ENCODE measurements at places on chromosomes 3 and 15.

- DNase-seq, result no peak
These were observed 2.5 kb upstream of the FBN1 start for GRCh38 chr15:48647962-48648361.

DNA sequence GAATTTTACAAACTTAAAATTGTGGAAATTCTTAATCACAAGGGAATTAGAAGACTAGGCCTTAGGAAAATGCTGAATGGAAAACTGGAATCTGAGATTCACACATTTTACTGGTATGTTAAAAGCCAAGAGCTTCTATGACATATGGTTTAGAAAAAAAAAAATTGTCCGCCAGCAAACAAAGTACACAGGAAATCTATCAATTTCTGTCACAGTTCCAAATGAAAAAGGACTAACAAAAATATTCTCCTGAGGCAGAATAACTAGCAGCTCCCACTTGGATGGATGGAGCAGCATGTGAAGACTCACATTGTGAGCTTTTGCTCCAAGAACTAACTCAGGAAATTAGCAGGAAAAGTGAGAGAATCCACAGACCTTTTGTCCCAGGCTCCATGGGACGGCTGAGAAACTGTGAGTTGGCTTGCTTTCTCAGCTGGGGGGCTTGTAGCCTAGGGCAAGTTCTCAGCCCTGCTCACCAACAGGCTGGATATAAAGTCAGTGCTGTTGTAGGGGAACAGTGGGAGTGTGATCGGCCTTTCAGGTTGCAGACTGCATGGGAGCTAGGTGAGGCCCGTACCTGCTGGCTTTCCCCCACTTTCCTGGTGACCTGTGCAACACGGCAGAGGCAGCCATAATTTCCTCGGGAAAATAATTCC is 731.1 kb upstream of the SGO1 start:
- no peak for DNase-seq

- DNase-seq, result no peak
These were observed 162.4 kb downstream of the GHSR start for GRCh38 chr3:172285844-172286243.

GRCh38 chr3:20747741-20748140 is 561.7 kb upstream of the SGO1 start:
- DNase-seq, result no peak

DNA sequence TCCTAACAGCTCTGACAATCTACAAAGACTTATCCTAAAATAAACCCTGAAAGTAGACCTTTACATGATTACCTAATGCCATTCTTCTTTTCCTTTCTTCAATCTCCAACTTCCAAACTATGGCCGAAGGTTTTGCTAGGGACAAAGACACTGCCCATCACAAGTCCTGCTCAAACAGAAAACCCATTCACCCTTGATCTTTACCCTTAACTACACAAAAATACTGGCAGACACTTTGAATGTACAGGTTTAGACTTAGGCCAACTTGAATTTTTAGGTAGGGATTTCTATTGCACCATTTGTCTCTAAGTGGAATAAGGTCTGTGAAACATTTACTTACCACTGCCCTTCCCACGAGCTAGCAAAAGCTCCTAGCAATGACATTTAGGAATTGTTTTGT is 64.6 kb downstream of the TMEM212 start:
- DNase-seq, result no peak

- DNase-seq, result no peak
These were observed 40.7 kb downstream of the KBTBD12 start for GRCh38 chr3:127955728-127956127.

DNA sequence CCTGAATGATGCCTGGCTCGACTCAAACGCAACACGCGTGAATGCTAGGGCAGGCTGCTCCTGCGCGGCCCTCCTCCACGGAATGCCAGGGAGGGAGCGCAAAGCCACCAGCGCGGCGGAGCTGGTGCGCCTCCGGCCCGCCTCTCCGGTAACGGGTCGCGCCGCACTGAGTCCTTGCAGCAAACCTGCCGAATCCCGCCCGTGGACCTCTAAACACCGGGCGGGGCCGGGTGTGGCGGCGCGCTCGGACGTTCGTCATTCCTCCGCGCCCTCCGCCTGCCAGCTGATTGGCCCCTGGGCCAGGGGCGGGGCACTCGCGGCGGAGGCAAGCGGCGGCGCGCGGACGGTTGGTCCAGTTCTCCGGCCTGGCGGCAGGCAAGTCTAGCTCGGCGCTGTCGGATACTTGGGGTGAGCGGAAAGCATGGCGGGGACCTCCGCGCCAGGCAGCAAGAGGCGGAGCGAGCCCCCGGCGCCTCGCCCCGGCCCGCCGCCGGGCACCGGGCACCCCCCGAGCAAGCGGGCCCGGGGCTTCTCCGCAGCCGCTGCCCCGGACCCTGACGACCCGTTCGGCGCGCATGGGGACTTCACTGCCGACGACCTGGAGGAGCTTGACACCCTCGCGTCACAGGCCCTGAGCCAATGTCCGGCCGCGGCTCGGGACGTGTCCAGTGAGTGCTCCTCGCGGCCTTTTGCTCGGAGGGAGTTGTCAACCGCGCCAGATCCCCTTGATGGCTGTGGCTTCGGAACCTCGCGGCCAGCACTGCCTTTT is at the start of gene ATRIP:
Gene ATRIP, plus strand, starts transcription at position 313 of the 769 bp plus-strand sequence. Its CDS starts 109 bp downstream, at position 422.
- peak; percentile 74 for DNase-seq

GRCh38 chr3:79161941-79162340 is 605.9 kb downstream of the ROBO1 start:
- DNase-seq, result no peak

- DNase-seq, result no peak
These were observed 516.4 kb upstream of the DPH6 start for GRCh38 chr15:36062357-36062756.

- no peak for DNase-seq
These were observed 262.0 kb downstream of the CGGBP1 start for GRCh38 chr3:87796843-87797185.

- DNase-seq, result no peak
These were observed 15.8 kb upstream of the SLC6A1 start for GRCh38 chr3:10976770-10977169.

- no peak for DNase-seq
These were observed 35.2 kb upstream of the CDAN1 start for GRCh38 chr15:42772144-42772543.

DNA sequence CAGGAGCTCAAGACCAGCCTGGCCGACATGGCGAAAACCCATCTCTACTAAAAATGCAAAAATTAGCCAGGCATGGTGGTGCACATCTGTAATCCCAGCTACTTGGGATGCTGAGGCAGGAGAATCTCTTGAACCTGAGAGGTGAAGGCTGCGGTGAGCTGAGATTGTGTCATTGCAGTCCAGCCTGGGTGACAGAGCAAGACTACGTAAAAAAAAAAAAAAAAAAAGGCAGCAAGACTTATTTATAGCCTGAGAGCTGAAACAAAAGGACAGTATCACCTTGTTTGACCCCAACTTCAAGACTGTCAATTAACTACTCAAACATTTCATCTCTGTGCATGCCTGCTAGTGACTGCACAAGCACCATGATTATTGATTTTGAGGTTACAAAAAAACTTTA is 478.9 kb upstream of the GBE1 start:
- peak; percentile 23 for DNase-seq

DNA sequence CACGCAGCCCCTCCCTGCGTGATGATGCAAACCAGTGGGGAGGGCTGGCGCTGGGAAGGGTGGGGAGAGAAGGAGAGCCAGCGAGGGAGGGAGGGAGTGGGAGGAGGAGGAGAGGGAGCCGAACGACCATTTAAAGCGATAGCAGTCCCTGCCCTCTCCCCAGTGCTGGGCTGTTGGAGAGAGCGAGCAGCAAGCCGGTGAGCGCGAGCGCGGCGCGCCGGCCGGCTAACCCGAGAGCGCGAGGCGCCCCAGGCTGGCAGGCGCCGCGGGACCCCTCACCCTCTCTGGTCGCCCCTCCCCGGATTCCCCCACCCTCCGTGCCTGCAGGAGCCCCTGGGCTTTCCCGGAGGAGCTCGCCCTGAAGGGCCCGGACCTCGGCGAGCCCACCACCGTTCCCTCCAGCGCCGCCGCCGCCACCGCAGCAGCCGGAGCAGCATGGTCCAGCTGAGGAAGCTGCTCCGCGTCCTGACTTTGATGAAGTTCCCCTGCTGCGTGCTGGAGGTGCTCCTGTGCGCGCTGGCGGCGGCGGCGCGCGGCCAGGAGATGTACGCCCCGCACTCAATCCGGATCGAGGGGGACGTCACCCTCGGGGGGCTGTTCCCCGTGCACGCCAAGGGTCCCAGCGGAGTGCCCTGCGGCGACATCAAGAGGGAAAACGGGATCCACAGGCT is at the start of gene GRM7:
Gene GRM7, plus strand, starts transcription at position 162 of the 671 bp plus-strand sequence.
- DNase-seq, result no peak

- DNase-seq, result peak; percentile 33
These were observed 12.9 kb downstream of the B3GNT5 start for GRCh38 chr3:183265834-183266417.

DNA sequence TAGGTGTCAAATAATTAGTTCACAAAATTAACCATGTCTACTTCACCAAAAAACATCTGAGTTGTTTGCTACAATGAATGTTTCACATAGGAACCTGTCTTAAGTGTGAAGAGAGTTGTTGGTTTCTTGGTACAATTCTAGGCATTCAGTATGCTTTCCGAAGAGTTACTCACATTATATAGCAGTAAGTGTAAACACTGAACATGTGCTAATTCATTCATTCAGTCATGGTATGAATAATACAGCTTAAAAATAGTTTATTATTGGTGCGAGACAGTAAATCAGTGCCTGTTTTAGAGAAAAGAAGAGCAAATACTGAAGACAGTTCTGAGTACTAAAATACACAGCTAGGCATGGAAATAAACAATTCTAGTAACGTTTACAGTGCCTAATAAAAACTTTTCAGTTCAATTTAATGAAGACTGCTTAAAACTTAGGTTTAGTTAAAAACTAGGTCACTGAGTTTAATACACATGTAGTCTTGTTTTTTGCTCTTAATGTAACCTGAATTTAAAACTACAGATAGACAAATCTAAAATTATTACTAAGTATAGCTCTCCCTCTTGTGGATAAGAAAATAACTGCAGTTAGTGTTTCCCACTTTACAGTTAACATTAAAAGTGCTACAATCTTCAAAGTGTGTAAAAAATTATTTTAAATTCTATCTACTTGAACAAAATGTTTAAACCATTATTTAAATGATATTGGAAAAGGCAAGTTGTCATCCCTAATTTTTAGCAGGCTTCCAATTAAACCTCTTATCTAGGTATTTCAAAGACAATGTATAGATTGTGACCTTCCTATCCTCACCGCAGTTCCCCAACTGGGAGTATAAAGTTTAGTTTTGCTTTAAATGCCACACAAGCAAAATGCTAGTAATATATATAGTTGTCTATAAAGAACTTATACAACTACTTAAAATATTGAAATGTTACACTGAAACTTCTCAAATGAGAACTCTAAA is 20.1 kb upstream of the ZCWPW2 start:
- no peak for DNase-seq

- no peak for DNase-seq
These were observed 40.1 kb upstream of the MTMR10 start for GRCh38 chr15:31031471-31032067.

GRCh38 chr15:22944651-22945050 is 35.5 kb downstream of the CYFIP1 start:
- peak; percentile 50 for DNase-seq

DNA sequence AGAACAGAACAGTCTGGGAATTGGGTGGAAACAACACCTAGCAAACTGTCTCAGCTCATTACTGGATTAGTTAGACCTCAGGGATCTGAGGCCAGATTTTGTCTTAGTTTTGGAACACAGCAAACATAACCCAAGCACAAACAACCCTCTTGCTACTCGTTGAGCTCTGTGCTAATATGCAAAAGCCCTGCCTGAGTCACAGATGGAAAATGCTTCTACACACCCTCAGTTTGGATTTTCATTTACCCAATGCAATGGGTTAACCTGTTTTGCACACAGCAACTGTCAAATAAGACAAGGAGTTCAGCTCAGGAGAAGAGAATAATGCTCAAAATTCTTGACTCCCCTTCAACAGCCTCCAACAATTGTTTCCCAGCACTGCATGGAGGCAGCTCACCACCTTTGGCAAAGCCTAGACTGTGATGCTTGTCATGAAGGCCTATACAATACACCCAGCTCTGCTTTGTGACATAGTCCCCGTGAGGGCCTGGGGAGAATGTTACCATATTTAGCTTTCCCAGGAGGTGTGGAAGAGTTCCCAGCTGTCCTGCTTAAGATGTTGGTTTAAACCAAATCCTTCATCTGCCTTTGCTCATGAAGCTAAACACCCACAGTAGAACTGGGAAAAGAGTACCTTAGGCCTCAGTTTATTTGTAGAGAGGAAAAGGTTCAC is 68.9 kb upstream of the MNS1 start:
- no peak for DNase-seq

GRCh38 chr15:92050220-92050898 is 196.9 kb downstream of the SLCO3A1 start:
- DNase-seq, result no peak

DNA sequence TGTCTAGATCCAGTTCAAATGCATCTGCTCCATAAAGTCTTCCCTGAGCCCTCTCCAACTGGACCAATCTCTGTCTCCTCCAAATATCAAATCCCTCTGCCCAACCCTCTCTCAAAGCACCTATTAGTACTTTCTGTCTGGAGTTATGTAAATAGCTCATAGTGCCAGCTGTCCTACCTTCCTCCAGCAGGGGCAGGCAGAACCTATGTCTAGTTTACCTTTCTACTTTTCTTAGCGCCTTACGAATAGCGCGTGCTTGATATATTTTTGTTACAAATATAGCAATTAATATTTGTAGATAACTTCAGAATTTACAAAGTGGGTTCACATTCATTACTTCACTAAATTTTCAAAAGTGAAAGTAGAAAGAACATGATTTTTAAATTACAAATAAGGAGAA is 14.0 kb upstream of the CCDC80 start:
- DNase-seq, result no peak

- DNase-seq, result no peak
These were observed 114.5 kb upstream of the GADL1 start for GRCh38 chr3:31008994-31009393.

- DNase-seq, result no peak
These were observed 57.5 kb upstream of the ITGA11 start for GRCh38 chr15:68489421-68489820.

- no peak for DNase-seq
These were observed 182.3 kb upstream of the LPP start for GRCh38 chr3:187971629-187972028.

- DNase-seq, result no peak
These were observed 22.5 kb downstream of the GASK1A start for GRCh38 chr3:43001556-43002121.

GRCh38 chr3:191238321-191238817 is 39.3 kb downstream of the OSTN start:
- DNase-seq, result peak; percentile 21

- DNase-seq, result peak; percentile 77
These were observed 12.6 kb upstream of the RTP3 start for GRCh38 chr3:46484911-46485778.

GRCh38 chr3:51385621-51386091 is 565 bp downstream of the MANF start:
- no peak for DNase-seq
